CD4-positive, alpha-beta T cell treated with Interferon alpha-2 for 1 hour (primary cell): ENCODE measurements at places on chromosomes 6 and 20.

GRCh38 chr6:149233056-149233715, 84.3 kb upstream of the TAB2 start:
- DNase-seq = peak; percentile 17

GRCh38 chr6:168377856-168378832, 58.6 kb upstream of the DACT2 start:
- no peak for DNase-seq

- no peak for DNase-seq
Observed at GRCh38 chr6:5781966-5782556, 224.7 kb downstream of the NRN1 start.

DNA sequence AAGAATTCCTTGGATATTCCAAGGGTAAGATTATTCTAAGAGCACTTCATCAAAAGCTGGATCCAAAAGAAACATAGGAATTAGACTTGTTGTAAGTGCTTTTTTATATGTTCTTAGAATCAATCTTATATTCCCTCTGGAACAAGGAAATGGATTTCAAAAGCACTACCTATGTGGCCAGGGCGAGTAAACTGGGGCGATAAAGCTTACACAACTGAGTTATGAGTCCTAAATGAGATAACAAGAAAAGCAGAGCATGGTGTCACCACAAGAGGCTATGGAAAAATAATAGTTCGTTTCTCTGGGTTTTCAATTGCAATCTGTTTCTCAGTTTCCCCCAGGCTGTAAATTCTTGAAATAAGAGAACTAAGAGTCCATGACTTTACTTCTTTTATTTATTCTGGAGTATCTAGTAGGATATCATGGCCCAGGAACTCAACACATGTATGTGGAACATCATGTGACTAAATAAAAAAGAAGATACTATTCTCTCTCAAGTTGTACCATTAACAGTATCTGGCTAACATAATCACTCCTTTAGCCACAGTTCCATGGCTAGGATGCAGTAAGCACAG, 51.5 kb downstream of the NUDT3 start:
- DNase-seq = no peak

DNA sequence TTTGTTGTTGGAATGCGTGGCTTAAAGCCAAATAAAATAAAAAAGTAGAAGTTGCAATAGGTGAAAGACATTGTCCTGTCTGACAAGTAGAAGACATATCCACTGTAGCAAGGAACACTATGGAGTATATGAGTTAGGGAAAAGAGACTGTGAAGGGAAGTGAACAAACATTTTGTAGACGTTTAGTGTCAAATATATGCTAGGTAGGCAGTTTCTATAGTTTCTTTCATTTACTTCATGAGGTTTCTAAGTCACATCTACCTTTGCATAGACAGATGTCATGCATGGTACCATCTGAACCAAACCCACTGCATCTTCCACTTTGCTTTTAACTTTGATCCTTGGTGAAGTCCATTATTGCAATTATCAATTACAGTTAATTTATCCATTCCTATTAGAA, 9.9 kb downstream of the PRIM2 start:
- no peak for DNase-seq

DNA sequence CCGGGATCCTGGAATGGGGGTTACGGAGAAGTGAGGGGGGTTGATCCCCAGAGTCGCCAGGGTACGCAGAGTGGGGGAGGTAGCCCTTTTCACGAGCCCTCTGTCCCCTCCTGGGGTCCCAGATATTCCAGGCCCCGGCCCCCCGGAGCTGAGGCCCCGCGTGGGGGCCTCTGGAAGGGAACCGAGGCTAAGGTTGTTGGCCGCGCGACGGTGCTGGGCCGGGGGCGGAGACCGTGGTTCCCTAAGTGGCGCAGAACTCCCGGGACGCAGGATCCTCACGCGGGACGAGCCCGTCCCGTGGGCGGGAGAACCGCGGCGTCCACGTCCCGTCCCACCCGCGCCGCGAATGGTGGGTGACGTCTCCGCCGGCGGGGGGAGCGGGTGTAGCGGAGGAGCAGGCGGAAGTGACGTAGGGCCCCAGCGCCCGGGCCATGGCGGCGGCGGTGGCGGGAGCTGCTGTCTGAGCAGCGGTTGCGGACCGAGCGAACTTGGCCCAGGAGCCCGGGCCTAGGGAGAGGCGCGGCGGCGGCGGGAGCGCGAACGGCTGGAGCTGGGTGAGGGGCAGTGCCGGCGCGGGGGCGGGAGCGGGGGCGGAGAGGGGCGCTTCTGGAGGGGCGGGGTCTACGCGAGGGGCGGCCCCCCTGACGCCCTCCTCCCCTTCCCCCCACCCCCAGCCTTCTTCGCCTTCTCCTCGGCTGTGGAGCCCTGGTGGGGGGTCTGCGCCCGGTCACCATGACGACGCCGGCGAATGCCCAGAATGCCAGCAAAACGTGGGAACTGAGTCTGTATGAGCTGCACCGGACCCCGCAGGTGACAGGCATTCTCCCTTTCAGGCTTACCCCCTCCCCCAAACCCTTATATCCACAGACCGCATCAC, at the start of gene RING1:
Gene RING1 (plus strand): TSS at position 410 of the 877 bp plus-strand sequence. CDS start 323 bp downstream, at position 733.
- peak; percentile 89 for DNase-seq

DNA sequence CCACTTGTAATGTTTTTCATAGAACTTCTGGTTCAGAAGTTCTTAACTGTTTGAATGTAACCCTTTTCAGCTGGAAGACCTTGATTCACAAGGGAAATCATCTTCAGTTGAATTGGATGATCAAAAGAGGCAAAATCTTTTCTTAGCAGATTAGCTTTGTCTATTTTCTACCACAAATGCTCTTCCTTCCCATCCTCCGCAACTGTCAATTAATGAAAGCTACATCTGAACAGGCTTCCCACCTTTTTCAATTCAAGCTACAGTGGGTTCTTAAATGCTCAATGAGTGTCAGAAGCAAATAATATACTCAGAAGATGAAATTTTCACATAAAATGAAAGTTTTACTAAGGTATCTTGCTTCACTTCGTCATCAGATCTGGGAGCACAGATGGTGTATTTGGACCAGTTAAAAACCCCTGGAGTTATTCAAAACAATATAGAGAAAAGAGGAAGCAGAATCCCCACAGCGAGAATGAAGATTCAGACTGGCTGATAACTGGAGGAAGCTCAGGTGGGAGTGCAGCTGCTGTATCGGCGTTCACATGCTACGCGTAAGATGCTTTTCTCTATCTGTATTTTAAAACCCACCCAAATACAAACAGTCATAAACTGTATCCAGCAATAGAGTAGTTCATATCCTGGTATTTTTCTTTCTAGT, 19.4 kb downstream of the QRSL1 start:
- peak; percentile 13 for DNase-seq

DNA sequence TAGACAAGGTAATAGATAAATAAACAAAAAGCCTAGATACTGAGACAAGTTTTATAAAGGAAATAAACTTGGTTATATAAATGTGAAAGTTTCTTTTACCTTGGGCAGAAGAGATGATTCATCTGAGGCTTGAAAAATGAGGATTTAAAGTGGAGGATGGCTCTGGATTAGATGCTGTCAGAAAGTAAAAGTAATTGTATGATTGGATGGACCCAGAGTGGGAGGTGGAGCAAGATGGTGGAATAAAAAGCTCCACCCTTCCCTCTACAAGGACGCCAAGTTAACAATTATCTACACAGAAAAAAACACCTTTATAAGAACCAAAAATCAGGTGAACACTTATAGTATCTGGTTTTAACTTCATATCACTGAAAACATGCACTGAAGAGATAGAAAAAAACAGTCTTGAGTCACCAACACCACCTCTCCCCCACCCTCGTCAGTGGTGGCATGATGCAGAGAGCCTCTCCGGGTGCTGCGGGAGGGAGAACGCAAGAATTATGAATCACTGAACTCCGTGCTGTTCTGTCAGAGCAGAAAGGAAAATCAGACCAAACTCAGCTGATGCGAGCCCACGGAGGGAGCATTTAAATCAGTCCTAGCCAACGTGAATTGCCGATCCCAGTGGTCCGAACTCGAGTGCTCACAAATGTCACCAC, 84.7 kb upstream of the GJE1 start:
- DNase-seq = no peak

DNA sequence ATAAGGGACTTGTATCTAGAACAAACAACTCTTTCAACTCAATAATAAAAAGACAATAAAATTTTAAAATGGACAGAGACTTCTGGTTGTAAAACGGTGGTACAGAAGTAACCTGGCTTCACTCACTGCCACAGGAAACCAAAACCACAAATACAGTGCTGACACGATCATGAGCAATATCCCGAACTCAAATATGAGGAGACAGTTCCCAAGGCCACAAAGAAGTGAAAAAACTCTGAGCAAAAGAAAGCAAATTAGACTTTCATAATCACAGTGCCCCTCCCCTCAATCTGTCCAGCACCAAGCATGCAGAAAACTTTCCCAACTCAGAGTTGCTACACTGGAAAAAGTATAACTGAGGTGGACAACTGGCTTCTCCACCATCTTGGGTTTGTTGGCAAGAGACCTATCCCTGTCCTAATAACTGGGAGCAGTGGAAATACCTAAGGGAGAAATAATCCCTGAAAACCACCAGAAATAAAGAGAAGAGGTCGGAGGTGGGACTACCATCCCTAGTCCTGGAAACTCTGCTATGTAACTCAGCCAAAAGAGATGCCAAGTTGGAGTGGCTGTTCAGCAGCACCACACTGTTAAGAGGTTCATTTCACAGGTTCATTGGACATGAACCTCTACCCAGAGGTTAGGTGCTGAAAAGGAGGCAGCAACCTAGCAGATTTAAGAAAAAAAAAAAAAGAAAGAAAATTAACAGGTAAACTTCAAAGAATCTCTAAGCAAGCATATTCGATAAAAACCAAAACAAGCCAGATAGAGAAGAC, 55.5 kb downstream of the REV3L start:
- peak; percentile 34 for DNase-seq

GRCh38 chr20:58700121-58700821, 7.7 kb downstream of the NPEPL1 start:
- DNase-seq = no peak

DNA sequence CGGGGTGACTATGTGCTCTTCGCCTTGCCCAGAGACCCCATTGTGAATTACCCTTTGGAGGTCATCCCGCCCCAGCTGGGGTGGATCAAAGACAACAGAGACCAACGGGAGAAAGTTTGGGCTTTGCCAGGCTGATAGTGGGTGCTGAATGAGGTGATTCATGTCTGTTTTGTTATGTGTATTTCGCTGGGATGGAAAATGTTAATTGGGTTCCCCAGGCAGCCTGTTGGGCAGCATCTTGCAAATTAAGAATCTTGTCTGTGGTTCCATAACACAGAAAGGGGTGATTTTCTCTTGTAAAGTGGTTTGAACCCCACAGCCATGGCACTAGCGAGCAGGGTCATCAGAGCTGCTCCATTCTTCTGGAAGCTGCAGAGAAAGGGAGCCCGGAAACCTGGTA, 63.1 kb upstream of the UNC93A start:
- no peak for DNase-seq

DNA sequence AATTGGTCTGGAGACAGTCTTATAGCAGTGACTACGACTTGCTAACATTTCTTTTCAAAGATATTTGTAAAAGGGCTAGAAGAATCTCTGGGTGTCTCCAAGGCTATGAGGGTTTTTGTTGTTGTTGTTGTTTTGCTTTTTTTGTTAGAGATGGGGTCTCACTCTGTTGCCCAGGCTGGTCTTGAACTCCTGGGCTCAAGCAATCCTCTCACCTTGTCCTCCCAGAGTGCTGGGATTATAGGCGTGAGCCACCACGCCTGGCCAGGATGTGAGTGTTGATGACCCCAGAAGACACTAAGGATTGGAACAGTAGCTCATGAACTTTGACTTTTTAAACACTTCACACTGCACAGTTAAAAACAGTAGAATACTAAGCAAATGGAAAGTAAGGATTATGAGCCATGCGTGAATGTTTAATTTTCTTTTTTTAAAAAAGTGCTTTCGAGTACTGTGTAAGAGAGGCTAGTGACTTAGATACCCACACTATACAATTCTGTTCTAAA, 76.4 kb downstream of the GCNT2 start:
- DNase-seq = no peak
